Ascending aorta (tissue), 2 donors: ENCODE measurements at places on chromosomes 3 and 15.

DNA sequence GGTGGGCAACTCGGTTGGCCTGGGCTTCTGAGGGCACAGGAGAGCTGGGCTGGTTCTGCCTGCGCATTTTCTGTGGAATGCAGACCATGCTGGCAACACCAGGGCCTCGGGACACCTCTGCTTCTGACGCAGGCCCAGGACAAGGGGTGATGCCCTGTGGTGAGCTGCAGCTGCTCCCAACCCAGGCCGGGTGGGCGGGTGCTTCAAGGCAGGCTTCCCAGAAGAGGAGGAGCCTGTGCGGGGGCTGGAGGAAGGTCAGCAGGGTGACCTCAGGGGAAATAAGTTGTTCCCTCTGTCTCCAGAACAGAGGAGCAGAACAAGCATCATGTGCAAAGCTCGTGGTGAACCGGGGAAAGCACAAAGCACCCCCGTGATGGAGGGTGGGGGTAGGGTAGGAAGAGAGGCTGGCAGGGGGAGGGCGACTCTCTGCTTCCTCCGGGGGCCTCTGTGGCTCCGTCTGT lies 11.0 kb upstream of the PLXNA1 start:
- DNase-seq = peak; percentile 72

GRCh38 chr3:1200371-1200770 lies 107.5 kb downstream of the CNTN6 start:
- DNase-seq = no peak

DNA sequence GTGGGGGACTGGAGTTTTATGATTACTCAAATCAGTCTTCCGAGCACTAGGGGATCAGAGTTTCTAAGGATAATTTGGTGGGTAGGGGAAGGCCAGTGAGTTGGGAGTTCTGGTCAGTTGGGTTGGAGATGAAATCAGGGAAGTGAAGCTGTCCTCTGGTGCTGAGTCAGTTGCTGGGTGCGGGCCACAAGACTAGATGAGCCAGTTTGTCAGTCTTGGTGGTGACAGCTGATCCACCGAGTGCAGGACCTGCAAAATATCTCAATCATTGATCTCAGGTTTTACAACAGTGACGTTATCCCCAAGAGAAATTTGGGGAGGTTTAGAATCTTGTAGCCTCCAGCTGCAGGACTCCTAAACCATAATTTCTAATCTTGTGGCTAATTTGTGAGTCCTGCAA lies 249.4 kb downstream of the FAM43A start:
- DNase-seq = no peak

- DNase-seq = no peak
These were observed 449.0 kb upstream of the LMCD1 start for GRCh38 chr3:8052659-8053058.

DNA sequence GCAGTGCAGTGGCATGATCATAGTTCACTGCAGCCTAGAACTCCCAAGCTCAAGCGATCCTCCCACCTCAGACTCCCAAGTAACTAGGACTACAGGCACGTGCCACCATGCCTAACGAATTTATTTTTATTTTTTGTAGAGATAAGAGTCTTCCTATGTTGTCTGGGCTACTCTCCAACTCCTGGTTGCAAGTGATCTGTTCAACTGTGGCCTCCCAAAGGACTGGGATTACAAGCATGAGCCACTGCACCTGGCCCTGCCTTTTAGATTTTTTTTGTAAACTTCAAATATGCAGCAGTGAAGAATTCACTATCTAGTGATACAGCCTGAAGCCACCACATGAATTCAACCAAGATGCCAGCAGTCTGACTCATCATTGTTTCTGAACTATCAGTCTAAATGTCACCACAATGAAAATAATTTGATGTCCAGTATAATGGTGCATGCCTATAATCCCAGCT lies 32.7 kb downstream of the UBXN7 start:
- DNase-seq = no peak

- no peak for DNase-seq
These were observed 96.7 kb upstream of the FHIT start for GRCh38 chr3:61347981-61348380.

DNA sequence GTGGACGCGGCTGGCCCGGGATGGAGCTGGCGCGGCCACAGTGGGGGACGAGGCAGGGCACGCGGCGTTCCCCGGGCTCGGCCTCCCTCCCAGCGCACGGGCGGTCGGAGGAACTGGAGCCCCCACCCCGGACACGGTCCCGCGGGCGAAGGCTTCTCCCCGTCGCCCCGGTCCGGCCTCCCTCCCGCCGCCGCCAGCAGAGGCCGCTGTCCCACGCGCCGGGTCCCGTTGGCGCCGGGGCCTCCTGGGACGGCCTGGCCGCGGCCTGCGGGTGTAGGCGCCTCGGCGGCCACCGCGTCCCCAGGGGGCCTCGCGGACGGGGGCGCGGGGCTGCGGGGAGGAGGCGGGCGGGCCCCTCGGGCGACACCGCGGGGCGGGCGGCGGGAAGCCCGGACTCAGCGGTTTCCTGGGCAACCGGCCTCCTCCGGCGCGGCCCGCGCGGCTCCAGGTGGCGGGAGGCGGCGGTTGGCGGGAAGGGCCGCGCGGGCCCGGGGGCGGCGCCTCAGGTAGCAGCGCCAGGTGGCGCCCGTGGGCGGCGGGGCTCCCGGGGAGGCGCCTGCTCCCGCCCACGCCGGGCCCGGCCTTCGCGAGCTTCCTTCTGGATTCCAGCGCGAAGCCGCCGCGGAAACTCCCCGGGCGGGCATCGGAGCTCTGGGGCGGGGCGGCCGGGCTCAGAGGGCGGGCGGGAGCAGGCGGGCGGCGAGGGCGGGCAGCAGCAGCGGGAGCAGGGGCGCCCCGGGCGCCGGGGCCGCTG lies 26.7 kb downstream of the MELTF start:
- DNase-seq = peak; percentile 82

DNA sequence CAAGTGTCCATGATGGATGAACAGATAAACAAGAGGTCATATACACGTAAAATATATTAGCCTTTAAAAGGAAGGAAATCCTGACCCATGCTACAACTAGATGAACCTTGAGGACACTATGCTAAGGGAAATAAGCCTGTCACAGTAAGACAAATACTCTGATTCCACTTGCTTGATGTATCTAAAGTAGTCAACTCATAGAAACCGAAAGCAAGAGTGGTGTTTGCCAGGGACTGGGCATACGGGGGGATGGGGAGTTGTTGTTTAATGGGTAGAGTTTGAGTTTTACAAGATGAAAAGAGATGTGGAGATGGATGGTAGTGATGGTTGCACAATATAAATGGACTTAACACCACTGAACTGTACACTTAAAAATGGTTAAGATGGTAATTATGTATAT lies 65.4 kb downstream of the C3orf70 start:
- no peak for DNase-seq

DNA sequence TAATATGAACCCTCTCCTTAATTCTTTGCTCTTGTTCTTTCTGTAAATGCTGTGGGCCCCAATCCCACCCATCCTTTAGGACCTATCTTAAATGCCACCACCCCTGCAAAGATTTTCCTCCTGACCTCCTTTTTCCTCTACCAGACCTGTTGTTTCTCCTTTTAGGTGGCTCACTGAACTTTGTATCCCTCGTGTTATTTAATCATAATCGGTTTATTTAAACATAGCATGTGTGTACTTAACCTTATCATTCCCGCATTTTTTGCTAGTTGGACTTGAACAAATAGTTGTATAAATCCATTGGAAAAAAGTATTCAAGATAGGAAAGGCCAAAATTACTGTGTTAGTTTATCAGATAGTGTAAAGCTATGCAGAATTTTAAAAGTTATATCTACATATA lies 988 bp upstream of the NFKBIZ start:
- DNase-seq = no peak

- DNase-seq = no peak
These were observed 139.5 kb upstream of the TMCO5A start for GRCh38 chr15:37794947-37795346.

DNA sequence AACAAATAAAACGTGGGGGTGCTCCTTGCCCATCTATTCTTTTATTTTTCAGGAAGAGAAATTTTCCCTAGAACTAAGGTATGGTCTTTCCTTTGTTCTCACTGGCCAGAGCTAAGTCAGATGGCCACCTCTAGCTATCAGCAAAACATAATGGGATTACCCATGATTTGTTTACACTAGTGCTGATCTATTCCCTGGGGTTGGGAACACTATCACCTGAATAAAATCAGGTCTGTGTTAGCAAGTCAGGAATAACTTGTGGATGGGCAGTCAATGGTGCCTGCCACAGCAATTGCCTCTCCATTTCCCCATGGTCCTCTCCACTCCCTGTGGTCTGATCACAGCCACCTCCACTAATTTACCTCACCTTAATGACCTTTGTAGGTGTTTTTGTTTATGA lies 181.7 kb upstream of the CADPS start:
- no peak for DNase-seq

- no peak for DNase-seq
These were observed 113.3 kb downstream of the TBC1D2B start for GRCh38 chr15:77964193-77964592.

GRCh38 chr3:53730576-53730975 lies 115.6 kb downstream of the CHDH start:
- no peak for DNase-seq

- no peak for DNase-seq
These were observed 365.6 kb downstream of the TIGIT start for GRCh38 chr3:114659109-114660061.

DNA sequence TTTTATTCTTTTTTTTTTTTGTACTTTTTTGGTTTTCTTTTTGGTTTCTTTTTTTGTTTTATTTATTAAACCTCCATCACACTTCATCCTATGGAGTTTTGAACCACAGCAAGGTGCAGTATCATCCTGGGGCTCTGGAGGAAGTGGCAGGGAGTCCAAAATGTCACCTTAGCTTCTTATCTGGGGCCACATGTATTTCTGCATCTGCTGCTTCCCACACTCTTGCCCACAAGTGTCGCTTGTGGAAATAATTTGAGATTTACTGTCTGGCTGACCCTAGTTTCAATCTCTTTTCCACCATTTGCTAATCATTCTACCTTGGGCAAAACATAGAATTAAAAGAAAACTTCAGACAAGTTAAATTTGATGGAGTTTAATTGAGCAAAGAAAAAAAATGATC lies 6.4 kb downstream of the OPA1 start:
- DNase-seq = no peak

GRCh38 chr15:98504998-98505397 lies 143.3 kb upstream of the IGF1R start:
- no peak for DNase-seq

DNA sequence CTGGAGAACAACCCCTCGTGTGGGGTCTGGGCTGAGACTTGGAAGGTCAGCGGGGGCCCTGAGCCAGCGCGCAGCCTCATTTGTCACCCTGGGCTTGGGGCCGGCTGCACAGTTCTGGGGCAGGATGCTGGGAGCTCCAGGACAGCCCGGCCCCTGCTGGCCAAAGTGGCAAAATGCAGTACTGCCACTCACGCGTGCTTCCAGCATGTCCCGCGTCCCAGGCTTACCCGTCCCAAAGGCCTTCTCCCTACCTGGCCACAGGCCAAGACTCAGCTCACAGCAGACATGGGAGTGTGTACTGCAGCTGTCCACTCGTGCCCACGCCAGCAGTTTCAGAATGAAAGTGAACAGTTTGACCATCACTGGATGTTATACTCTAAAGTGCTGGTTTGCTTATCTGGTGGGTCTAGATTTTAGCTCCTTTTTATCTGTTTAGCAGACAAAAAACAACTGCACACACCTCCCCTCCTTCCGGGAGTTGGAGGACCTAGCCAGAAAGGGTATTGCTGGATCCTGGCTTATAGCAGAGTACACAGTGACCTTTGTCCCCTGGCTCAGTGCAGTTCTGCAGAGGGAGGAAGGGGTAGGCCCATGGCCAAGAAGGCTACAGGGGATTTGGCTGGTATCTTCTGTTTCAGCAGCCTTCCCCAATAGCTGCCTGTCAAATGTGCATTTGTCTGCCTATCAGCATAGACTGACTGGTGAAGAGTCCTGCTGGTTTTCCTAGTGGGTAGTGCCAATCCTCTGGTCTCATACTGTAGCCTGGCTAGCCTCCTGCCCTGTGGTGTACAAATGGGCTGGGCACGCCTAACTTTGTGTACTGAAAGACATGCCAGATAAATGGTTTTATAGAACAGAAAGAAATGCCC lies 23.2 kb upstream of the IP6K2 start:
- DNase-seq = peak; percentile 92

DNA sequence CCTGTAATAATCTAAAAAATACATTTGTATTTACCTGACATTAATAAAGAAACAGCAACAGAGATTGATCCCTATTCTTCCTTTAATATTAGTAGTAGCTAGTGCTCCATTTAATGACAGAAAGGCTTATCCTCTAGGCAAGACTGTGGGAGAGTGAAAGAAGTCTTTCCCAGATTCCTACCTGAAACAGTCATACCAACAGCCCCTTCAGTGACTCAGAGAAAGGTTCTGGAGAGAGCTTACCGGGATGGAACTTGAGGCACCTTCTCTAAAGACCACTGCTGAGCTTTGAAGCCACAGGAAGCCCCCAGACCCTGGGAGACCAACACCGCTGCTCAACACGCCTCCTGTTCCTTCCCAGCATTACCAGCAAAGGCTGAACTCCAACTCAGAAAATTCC lies 66.9 kb upstream of the FGF12 start:
- DNase-seq = no peak

DNA sequence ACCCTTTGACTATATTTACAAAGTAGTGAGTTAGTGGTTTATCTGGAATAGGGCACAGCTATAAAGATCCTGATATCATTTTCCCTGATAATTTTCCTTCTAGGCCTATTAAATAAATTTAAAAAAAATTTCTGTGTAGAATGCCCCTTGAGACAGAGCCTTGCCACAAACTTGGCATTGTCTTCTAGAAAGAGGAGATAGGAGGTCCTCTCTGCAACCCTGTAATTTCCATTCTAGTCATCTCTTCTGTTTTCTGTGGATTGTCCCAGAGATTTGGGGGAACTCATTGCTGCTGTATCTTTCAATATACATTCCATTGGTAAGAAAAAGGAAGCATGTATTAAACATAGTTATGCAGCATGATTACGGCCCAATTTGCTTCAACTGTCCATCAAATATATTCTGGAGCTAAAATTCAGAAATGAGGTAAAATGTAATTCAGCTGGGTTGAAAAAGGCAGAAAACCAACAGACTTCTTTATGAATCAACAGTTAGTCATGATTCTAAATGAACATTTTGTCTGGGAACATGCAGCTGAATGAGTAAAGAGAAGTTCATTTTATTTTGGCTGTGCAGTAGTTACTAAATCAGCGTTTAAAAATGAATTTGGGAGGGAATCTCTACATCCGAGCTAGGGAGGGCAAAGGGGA lies 401.1 kb downstream of the NAALADL2 start:
- DNase-seq = no peak

- DNase-seq = no peak
These were observed 25.9 kb downstream of the CCDC32 start for GRCh38 chr15:40538976-40539375.

GRCh38 chr3:31462050-31462569 lies 70.6 kb upstream of the STT3B start:
- DNase-seq = no peak

- DNase-seq = no peak
These were observed 50.0 kb upstream of the SMAD6 start for GRCh38 chr15:66651913-66652642.

DNA sequence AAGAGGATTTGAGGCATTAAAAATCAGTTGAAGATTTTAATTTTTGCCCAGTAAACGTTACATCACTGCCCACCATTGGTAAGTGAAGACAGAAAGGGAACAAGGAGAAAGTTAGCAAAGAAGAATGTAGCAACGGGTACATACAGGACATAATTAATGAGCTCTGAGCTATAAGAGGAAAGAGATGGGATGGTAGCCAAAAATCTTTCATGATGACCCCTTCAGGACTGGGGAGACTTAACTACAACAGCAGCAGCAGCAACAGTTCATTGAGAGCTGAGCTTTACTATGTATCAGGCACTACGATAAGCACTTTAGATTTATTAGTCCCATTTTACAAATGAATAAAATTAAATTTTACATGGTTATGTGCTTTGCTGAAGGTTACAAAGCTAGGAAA lies 18.4 kb downstream of the EMC4 start:
- DNase-seq = no peak
